ENCODE measurements at places on chromosomes 7 and 10.

- DNase-seq = no peak
These were observed 20.4 kb upstream of the ST8SIA6 start for GRCh38 chr10:17474595-17475323.

DNA sequence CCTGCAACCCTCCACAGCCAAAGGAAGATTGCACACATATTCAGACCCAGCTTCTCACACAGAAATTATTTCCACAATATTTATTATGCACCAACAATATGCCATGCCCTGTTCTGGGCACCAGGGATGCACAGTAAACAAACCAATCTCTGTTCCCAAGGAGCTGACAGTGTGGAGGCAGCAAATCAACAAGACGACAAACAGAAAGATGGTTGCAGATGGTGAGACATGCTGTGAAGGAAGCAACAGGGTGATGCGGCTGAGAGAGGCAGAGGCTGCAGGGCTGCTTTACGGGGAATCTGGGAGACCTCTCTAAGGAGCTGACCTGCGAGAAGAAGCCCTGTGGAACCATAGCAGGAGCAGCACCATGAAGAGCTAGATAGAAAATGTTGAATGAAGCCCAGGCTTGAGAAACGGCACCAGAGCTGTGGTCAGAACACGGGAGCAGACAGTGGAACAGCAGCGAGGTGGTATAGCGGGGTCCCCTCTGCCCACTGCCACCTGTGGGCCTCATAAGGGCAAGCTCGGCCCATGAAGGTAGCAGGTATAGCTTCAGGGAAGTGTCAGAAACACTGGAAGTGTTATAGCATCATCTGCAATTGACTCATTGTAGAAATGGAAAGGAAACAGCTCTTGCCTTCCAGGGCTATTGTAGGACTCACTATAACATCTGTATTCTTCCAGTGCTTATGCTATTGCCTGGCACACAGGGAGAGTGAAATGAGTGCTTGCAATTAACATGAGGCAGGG lies 17.4 kb downstream of the RBP3 start:
- no peak for DNase-seq

- DNase-seq = no peak
These were observed 30.1 kb upstream of the TNPO3 start for GRCh38 chr7:129084801-129085551.

DNA sequence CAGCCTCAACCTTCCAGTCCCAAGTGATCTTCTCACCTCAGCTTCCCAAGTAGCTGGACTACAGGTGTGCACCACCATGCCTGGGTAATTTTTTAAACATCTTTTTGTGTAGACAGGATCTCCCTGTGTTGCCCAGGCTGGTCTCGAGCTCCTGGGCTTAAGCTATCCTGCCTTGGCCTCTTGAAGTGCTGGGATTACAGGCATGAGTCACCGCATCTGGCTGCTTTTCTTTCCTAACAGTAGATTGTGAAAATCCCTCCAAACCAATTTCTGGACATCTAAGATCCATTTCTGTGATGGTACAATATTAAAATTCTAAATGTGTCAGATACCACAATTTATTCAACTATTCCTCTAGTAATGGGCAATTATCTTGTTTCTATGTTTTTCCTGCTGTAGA lies 38.7 kb downstream of the RAB18 start:
- DNase-seq = no peak

GRCh38 chr7:108869070-108869469 lies 299.4 kb downstream of the DNAJB9 start:
- DNase-seq = no peak

DNA sequence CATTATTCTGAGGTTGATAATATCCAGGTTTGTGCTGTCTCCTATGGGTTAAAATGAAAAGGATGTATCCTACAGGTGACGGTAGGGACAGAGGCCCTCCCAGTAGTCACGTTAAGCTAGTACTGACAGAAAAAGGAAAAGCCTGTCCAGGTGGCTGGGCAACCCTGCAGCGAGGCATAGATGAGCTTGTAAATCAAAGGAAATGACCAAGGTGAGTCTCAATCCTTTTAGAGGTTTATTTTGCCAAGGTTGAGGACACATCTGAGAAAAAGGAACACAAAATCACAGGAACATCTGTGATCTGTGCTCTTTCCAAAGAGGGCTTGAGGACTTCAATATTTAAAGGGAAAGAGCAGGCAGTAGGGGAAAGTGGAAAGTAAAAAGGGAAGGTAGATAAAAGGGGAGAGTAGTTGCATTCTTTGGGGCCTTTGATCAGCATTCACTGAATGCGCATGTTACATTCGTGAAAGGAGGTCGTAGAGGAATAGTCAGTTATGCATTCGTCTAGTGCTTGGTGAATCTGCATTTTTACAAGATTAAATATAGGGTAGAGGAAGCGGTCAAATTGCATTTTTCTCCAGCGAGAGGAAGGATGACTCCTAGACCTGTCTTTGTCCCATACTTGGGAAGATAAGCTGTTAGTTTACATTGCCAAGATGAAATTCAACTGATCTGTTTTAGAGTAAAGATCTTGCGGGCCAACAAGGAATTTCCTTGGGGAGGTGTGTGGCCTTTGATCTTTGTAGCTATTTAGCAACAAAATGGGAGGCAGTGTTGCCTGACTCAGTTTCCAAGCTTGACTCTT lies 884 bp upstream of the GSTO1 start:
- DNase-seq = no peak

GRCh38 chr10:97844678-97845077 lies 5.0 kb upstream of the GOLGA7B start:
- no peak for DNase-seq

GRCh38 chr10:104254493-104255310 lies at the start of gene GSTO1:
TSS of gene GSTO1 (plus strand) at chr10:104254892. CDS start at chr10:104254929, 37 bp downstream.
- peak; percentile 95 for DNase-seq

DNA sequence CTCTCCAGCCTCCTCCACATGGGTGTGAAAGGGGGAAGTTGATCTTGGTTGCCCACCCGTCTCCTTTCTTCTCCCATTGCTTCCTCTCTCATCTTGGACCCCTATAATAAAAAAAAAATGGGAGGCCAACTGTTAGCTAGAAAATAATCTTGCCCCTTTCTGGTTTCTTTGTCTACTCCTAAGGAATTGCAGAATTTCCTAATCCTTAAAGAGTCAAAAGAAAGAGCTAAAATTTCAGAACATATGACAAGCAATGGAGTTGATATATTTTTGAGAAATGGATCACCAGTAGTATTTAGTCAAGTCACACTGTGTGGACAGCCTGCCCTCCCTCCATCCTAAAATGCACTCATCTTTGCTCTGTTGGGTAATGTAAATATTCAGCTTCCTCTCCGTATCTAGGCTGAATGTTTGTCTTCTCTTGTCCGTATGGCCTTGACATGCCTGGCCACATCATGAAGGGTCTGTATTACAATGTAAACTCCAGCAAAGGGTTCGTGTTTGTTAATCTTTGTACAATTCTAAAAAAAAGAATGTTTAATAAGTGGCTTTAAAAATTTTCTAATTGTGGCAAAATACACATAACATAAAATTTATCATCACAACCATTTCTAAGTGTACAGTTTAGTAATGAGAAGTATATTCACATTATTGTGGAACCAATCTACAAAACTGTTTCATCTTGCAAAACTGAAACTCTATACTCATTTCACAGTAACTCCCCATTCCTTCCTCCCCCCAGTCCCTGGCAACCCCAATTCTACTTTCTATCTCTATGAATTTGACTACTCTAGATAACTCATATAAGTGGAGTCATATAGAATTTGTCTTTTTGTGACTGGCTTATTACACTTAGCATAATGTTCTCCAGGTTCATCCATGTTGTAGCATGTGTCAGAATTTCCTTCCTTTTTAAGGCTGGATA lies 71.5 kb downstream of the ZNF92 start:
- no peak for DNase-seq

Data from Kasumi-1 (cell line).